Activated naive CD4-positive, alpha-beta T cell (primary cell): ENCODE measurements at places on chromosomes 1 and 21.

GRCh38 chr1:116494353-116494692 is 76.5 kb downstream of the CD58 start:
- DNase-seq = no peak

- DNase-seq = no peak
Measured at GRCh38 chr1:247334378-247335133, 2.9 kb upstream of the ZNF496 start.

- no peak for DNase-seq
Measured at GRCh38 chr1:115191691-115192090, 102.4 kb upstream of the TSPAN2 start.

DNA sequence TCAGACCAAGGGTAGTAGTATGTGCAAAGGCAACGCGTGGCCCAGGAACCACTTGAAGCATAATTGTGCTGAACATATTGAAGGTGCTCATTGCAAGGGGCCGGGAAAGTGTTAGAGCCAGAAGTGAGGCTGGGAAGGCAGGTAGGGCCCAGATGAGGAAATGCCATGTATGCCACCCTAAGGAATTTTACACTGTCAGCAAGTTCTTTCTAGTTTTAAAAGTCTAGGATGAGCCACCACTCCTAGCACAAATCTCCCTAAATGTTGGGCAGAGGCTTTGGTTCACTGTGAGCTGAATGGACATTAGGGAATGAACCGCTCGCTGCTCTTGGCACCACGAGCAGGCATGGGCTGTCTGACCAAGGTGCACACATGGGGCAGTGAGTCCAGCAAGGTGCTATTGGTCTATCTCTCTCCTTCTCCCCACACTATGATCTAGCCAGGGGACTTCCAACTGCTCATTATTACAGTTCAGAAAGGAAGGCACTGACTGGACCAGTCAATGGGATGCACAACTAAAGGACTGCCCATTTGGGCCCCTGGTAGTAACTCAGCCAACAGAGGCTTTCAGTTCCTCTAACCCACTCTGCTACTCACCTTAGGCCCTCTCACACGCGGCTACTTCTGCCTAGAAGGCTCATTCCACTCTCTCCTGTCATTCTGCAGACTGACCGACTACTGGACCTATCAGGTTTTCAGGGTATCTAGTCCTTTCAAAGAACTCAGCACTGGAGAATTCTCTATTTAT is 2.0 kb downstream of the KANK4 start:
- DNase-seq = no peak

GRCh38 chr1:11156441-11156840 is 32.7 kb upstream of the ANGPTL7 start:
- no peak for DNase-seq

GRCh38 chr1:198088360-198089071 is 68.3 kb upstream of the NEK7 start:
- no peak for DNase-seq

DNA sequence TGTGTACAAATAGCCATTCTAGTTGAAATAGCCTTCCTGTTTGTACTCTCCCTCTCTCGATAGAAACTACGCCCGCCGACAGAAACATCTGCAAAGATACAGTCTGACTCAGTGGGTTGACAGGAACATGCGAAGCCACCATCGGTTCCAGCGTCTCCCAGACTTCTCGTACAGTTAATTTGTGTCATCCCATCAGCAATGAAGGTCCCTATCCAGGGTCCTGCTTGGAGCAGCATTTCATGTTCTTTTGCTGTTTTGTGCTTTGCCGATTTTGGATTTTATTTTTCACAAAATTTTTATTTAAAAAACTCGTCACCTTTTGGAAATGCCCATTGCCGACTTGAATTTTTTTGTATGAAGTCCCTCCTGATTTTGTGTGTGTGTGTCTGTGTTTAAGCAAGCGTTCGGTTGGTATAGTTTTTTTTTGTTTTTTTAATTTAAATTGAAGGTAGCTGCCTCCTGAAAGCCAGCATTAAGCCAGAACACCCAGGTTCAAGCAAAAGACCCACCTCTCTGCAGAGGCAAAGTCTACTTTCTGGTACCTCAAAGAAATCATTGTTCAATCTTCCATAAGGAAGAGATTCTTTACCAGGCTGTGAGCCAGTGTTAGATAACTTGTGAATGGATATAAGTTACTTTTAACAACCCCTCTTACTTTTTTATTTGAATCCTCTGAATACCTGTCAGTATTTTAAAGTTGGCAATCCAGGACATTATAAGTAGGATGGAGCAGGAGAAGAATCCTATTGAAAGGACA is 14.7 kb downstream of the FNDC5 start:
- DNase-seq = no peak

DNA sequence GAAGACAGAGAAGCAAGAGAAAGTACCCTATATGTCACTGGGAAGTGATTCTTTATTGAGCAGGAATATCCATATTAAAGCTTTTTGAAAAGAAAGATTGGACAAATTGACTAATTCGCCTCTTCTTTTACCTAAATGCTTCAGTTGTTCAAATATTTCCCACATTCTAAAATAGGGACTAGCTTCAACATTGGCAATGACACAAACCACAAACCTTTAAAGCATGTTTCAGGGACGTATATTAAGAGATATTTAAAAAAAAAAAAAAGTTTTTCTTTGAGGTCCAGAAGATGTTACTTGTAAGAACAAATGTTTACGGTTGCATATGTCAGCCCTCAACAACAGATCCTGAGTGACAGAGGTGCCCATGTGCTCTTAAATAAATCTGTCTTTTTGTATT is 235.0 kb upstream of the NFIA start:
- no peak for DNase-seq

GRCh38 chr1:113582084-113582483 is 177.2 kb downstream of the PHTF1 start:
- no peak for DNase-seq

DNA sequence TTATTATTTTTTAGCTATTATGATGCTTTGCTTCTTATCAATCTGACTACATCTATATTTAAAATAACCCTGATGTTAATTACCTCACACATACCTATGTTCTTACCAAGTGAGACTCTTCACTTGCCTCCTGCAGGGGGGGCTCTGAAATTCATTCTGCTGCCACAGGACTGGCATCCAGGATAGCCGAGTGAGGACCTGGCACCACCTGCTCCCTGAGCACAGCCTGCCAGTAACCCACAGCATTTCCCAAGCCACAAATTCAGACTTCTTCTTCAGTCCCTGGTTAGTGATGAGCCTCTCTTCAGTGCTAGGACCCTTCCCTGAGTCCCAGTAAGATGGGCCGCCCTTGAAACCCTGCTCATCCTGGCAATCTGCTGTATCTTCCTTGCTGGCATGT is 296.5 kb upstream of the PLXNA2 start:
- no peak for DNase-seq

DNA sequence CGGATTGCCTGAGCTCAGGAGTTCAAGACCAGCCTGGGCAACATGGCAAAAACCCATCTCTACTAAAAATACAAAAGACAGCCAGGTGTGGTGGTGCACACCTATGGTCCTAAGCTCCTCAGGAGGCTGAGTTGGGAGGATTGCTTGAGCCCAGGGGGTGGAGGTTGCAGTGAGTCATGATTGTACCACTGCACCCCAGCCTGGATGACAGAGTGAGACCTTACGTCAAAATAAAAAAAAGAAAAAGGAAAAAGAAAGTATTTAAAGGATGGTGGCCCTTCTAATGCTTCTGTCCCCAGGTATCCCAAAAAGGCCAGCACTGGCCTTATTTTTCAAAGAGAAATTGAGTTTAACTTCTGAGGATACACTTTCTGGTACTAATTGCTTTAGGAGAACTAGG is 1.7 kb downstream of the IKBKE start:
- no peak for DNase-seq

DNA sequence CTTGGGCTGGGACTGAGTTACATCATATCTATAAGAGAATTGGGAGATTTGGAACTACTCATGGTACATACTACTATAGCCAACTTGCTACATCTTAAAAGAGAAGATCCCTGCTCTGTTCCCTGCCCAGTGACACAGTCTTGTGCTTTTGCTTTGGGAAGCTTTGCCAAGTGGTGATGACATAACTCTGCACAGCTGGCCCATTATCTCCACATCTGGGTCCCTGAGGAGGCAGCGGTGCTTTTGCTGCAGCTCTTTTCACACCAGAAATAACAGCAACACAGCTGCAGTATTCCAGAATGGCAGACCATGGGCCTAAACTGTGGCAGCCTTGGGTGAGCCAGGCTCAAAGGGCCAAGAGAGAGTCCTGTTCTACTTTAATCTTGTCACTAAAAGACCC is 296.0 kb downstream of the HHAT start:
- DNase-seq = no peak

DNA sequence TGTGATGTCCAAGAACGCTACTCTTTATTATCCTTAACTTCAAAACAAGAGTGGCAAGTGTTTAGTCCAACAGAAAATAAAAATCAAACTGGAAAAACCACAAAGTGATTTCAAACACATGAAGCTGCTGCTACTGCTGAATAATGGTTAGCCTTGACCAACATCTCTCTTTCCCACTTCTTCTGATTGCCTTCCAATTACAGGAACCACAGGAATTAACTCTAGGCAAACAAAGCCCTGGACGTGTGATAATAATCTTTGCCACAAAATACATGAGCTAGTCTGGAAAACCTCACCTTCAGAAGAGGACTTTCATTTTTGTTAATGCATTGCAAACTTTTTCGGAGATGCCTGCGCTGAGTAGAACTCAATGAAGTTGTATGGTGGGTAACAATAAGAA is 48.6 kb upstream of the COL11A1 start:
- no peak for DNase-seq

- DNase-seq = no peak
Measured at GRCh38 chr21:29939104-29939923, 482 bp downstream of the GRIK1 start.

- DNase-seq = no peak
Measured at GRCh38 chr1:221045842-221046831, 166.9 kb downstream of the HLX start.

DNA sequence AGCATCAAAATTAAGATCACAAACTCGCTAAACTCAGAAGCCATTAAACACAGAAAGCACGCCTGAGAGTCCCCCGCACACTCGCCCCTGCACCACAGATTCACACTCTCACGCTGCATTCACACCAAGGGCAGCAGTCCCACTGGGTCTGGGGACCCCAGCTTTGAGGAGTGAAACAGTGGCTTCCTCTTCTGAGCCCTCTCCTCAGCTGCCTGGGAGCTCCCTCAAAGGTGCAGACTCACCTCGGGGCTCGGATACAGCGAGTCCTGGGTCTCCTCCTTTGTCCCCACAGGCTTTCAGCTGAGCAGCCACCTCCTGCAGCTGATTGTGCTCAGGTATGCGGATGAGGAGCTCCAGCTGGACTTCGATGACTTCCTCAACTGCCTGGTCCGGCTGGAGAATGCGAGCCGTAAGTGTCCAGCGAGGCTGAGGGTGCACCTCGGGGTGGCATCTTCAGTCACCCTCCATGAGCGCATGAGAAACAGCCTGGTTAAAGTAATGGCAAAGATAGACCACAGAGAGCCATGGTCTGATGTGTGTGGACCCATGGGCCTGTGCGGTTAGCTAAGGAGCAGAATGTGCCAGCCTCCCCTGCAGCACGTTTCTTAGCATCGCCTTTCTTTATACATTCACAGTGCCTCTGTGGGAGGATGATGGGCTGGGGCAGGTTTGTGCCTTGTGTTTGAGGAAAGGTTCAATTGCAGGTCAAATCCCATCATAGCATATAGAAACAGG is 47.9 kb downstream of the CAPN9 start:
- no peak for DNase-seq

DNA sequence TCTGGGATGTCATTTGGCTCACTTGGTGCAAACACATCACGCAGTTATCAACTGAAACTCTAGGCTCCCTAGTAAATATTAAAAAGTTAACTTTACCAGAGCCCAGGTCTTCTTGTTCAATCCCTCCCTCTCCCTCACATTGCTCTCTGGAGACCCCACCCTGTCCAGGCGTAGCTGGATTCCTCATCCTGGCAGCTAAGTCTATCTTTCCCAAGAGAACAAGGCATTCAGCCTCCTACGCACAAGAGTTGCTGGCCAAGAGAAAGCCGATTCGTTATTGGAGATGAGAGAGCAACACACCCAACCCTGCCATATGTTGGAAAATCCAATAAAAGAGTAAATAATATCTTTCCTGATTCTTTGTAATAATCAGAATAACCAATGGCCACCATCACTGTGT is 117.9 kb downstream of the SLC30A10 start:
- no peak for DNase-seq

GRCh38 chr1:26046246-26047095 is 553 bp upstream of the SLC30A2 start:
- no peak for DNase-seq

GRCh38 chr1:243963571-243963970 is 87.5 kb upstream of the ZBTB18 start:
- DNase-seq = no peak

DNA sequence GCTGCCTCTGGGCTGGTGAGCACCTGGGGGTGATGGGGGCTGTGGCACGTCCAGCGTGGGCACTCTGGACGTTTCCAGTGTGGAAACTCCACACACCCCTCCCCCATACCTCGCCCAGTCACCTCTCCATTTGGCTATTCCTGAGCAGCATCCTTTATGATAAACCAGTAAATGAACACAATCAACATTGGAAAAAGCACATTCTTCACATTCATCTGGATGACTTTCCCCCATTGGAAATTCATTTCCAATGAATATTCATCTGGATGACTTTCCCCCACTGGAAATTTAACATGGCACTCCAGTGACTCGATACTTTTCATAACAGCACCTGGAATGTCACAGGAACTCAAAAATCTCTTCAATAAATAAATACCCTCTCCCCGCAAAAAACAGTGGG is 104.8 kb upstream of the KRTAP19-8 start:
- no peak for DNase-seq

- DNase-seq = no peak
Measured at GRCh38 chr1:41239988-41240610, 2.0 kb downstream of the SCMH1 start.
